ENCODE measurements at places on chromosomes 16 and 17.

- DNase-seq: no peak
Observed at GRCh38 chr17:2835780-2836179, 39.5 kb downstream of the RAP1GAP2 start.

DNA sequence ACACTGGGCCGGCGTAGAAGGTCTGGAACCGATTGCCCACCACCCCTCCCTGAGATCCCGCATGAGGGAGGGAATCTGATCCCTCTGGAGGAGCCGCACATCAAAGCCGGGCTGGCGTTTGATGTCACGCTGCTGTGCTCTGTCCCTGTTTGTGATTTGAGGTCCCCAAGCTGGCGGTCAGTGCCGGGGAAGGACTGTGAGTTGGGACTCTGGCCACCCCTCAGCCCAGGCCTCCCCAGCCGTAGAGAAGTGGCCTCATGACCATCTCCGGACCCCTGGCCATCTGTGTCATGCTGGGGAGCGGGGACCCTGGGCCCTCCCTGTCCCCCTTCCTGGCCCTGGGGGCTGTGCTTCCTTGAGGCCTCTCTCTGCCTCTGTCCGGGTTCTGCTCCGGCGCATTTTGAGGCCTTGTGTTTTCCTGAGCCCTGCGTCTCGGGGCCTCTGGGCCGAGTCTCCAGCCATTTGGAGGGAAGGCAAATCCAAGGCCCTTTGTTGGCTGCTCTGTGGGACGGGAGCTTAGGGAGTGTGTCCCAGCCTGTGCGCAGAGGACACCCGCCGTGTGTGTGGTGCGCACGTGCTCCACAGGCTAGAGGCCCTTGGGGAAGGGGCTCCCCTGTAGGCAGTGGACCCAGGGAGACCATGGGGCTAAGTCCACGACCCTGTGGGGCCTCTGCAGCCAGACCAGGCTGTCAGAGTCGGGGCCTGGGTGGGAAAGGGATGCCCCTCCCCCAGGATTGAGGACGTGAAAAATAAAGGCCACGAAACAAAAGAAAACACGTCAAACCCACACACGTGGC is 15.1 kb downstream of the ASPSCR1 start:
- DNase-seq: no peak

GRCh38 chr16:28524681-28525171 is 14.0 kb downstream of the NUPR1 start:
- DNase-seq: no peak

DNA sequence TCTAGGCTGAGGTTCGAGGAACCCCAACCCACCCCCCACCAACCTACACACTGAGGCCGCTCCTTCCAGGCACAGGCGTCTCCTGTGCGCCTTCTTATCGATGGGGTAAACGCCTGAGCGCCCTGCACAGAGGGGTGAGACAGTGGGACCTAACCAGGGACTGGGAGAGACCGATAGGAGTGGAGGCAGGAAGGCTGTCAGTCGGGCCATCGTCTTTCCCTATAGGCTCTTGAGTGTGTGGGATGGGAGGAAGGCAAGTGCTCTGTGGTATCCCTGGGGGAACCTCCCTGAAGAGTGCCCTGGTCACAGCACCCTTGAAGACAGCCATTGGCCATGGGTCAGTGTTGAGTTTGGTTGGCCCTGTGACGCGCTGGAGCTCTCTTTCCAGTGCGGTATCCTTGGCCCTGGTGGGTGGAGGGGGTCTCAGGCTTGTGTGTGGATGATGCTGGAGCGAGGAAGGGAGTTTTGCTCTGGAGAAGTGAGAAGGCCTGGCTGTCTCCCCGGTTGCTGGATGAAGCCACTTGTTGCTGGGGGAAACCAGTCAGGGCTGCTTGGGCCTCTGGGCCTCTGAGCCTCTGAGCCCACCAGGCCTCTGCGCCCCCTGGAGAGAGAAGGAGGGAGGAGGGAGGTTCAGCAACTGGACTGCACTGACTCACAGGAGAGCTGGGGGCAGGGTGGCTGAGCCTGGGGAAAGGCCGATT is 1.7 kb downstream of the GPRC5C start:
- no peak for DNase-seq

DNA sequence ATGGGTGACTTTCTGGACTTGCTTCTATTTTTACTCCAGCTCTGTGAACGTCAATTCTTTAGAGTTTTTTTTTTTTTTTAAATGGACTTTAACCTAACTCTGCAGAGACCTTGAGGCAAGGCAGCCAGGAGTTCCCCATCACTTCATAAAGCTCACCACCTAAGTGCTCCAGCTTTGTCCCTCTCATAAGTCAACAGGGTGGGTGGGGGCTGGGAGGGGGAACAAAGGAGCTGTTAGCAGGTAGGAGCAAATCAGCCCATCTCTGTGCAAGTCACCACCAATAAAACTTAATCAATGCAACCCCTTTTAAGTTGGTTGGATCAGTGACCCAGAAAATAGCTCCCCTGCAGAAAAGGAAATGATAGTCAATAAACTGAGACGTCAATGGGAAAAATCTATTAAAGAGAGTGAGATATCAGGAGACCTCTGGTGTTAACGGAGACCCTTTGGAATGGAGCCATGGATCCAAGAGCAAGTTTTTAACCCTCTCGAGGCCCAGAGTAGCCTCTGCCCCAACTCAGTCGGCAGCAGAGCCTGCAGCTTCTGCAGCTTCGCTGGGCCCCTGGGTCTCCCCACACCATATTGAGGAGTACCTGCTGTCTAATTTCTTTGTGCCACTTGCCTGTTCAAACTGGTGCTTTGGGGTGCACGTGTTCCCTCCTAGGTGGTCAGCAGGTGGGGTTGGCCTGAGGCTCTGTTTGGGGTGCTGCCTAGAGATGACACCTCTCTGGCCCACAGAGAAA is 27.6 kb upstream of the ETV4 start:
- DNase-seq: no peak

- no peak for DNase-seq
Observed at GRCh38 chr16:2895813-2896212, 12.8 kb downstream of the FLYWCH2 start.

GRCh38 chr16:51163894-51164566 is 13.0 kb upstream of the SALL1 start:
- DNase-seq: no peak

DNA sequence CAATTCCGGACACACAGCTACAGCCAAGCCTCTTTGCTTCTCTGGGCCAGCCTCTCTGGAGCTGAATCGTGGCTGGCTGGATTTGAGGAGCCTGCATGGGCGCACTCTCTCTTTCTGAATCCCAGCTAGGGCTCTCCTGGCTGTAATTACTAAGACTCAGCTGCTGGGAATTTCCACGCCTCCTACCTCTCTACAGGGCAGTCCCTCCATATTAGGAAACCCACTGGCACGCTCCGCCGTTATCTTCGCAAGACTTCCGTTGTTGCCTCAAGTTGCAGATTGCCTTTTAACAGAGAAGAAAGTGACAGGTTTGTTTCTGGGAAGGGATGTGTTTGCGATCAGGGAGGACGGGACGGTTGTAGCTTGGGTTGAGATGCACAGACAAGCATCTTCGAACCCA is 188.4 kb upstream of the NLRP1 start:
- DNase-seq: no peak

DNA sequence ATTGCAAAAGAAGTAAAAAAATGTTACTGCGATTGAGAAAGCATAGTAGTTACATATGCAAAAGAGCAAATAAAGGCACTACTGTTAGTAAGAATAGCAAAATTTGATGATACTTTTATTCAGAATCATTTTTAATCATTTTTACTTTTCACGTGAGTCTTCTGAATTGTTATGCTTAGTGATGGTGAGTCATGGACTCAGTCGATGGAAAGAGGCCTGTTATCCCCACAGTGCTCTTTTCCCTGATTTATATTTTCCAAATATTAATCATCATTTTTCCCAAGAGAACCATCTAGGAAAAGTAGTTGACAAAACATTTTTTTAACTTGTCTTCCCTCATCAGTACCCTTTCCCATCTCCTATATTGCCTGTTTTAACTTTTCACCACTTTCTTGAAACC is 181.1 kb downstream of the CHD9 start:
- DNase-seq: no peak

GRCh38 chr16:6146874-6147425 is 1049.4 kb upstream of the EEF2KMT start:
- no peak for DNase-seq

DNA sequence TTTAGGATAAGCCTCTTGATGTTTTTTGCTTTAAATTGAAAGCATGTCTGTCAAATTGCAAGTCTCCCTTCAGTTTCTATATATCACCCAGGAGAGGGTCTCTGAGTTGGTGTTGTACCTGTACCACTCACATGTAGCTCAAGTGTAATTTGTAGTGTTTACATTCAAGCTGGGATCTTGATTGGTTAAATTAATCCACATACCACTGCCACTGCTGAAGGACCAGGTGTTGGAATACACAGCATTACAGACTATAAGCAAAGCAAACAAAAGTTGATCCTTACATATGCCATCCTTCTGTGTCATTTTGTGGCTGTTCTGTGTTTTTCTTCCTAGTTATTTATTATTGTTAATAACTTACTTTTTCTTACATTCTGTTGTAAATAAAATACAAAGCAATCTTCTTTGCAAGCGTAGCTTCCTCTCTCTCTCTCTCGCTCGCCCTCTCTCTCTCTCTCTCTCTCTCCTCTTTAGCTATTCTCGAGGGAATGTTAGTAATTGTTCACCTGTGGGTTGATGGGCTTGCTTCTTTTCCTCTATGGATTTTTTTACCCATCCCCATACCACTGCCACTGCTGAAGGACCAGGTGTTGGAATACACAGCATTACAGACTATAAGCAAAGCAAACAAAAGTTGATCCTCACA is 20.8 kb upstream of the NOL11 start:
- DNase-seq: no peak

- DNase-seq: no peak
Observed at GRCh38 chr17:6654841-6655731, 3.5 kb downstream of the C17orf100 start.

DNA sequence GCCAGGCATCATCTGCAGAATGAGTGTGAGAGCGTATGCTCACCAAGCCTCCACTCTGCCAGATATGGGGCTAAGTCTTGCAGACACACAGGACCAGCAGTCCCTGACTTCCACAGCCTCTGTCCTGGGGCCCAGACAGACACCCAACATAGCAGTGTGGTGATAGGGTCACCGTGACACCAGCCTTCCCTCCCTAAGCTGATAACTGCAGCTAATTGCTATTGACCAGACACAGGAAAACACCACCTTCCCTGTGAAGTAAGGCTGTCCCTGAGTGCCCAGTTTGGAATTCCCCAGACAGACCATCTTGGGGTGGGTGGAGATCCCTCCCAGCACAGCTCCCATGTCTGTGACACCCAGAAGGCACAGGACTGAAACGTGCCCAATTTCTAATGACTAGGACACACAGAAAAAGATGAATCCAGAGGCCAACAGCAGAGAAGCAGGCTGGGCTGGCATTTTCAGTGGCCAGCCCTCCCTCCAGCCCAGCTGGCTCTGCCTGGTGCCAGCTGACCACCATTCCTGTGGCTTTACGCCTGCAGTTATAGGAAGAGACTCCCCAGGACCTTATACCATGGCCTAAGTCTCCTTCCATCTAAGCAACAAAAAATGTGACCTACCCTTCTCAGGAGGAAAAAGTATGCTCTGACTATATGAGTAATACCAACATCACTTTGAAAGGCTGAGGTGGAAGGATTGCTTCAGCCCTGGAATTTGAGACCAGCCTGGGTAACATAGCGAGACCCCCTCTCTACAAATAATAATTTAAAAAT is 30.3 kb downstream of the ATPAF2 start:
- DNase-seq: no peak

- no peak for DNase-seq
Observed at GRCh38 chr17:36933512-36934143, 3.6 kb upstream of the LHX1 start.

GRCh38 chr17:10147761-10148415 is 50.5 kb downstream of the GAS7 start:
- no peak for DNase-seq

- DNase-seq: no peak
Observed at GRCh38 chr16:79037521-79038373, 562.8 kb downstream of the MAF start.

GRCh38 chr17:1347589-1348323 is 52.3 kb downstream of the YWHAE start:
- DNase-seq: no peak

GRCh38 chr17:62805234-62805633 is 2.9 kb downstream of the MARCHF10 start:
- DNase-seq: no peak

GRCh38 chr16:68893710-68894705 is 50.7 kb downstream of the TANGO6 start:
- no peak for DNase-seq

GRCh38 chr16:66508914-66509496 is 40.9 kb downstream of the TK2 start:
- DNase-seq: no peak

- no peak for DNase-seq
Observed at GRCh38 chr16:69827524-69827923, 65.4 kb downstream of the WWP2 start.

DNA sequence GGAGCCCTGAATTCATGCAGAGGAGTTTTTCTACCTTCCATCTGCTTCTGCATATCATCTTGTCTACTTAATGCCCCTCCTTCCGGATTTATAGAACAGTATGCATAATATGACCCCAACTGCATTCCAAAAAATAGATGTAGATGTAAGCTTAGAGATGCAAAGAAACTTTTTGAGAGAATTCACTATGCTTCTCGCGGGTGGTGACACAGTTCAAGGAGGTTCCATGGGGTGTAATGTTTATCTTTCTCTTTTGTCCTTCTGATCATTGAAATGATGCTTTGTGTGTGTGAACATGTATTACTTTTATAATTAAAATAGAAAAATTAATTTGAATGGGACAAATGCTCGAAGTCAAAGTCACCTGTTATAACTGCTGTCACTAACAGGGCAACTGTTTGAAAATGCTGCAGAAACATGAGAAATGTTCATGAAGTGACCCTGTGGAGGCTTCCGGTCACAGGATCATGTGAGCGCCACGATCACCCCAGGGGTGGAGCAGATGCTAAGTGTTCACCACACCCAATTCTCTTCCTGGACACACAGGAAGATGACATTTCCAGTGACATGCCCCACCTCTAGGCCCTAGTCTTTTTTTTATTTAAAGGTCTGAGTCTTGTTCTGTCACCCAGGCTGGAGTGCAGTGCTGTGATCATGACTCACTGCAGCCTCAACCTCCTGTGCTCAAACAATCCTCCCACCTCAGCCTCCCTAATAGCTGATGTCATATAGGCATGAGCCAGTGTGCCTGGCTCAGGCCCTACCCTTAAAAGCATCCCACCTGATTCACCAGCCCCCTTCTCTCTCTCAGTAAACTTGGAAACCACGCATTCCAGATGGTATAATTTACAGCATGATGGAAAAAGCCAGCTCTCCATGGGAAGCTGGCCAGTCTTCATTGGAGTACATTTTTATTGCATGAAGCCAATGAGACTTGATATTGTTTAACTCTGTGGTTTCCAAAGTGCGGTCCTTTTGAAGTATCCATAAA is 21.0 kb upstream of the AGRP start:
- no peak for DNase-seq

DNA sequence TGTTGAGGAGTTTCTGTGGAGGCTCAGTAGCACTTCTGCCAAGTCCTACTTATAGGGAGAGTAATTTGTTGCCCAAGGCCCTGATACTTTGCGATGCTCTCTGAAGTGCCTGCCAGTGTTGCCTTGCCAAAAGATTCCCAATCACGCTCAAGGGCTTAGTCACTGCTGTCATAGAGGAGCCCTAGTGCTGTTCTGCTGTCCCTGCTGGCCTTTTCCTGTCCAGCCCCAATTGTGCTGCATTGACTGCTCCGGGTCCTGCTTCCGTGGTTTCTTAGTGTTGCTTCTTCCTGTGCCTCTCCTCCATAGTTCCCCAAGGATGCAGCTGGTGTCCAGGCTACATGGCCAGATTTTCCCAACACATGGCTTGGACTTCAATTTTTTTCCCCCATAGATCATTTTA is 13.9 kb downstream of the NUP93 start:
- DNase-seq: no peak

- no peak for DNase-seq
Observed at GRCh38 chr17:15238057-15238456, 27.1 kb downstream of the PMP22 start.

Measured in caudate nucleus (tissue), 63 donors.